ENCODE measurements at places on chromosomes 11 and 22.

- DNase-seq: no peak
Measured at GRCh38 chr11:13010749-13011465, 1.8 kb downstream of the RASSF10 start.

- DNase-seq: no peak
Measured at GRCh38 chr22:39240831-39241793, 3.7 kb downstream of the PDGFB start.

DNA sequence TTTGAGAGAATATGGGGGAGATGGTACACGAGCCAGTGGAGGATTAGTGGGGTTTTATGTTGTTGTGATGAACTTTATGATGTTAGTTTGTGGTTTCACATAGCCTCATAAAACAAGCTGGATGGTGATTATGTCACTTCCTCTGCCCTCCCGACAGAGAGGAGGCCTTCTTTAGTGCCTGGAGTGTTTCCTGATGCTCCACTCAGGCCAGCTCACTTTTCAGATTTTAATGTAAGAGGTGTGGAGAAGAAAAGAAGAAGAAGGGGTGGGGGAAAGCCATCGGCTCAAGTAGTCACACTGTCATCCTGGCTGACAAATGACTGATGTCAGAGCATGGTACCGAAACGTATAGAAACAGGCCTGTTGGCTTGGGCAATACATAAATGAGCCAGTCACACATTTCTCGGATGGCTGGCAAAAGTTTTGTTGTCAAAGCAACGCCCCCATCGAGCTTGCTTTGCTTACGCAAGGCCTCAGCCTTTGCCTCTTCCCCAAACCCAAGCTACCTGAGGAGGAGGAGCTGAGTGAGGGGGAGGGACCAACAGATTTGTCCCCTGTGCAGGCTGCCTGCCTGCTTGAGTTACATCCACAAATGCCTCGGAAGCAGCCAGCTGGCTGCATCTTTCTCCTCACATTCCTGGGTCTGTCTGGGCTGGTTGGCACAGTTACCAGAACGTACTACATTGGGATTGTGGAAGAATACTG, at the start of gene HEPHL1:
HEPHL1 (plus strand) TSS at position 578 of the 705 bp plus-strand sequence; CDS start at position 593, 15 bp downstream.
- no peak for DNase-seq

DNA sequence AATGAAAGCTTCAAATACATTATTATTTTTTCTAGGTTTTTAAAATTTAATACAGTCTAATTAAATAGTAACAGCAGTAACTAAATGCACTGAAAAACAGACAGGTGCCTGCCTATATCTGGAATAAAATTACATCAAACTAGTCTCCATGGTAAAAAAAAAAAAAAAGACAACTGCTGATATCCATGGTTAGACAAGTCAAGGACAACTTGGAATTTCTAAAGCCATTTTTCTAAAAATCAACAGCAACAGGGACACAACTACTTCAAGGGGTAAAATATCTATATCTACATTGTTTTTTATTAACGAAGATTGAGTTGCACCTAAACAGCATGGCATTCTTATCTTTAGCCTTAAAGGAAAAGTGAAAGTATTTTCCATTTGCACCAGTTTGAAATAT, 74.7 kb upstream of the VPREB1 start:
- no peak for DNase-seq

DNA sequence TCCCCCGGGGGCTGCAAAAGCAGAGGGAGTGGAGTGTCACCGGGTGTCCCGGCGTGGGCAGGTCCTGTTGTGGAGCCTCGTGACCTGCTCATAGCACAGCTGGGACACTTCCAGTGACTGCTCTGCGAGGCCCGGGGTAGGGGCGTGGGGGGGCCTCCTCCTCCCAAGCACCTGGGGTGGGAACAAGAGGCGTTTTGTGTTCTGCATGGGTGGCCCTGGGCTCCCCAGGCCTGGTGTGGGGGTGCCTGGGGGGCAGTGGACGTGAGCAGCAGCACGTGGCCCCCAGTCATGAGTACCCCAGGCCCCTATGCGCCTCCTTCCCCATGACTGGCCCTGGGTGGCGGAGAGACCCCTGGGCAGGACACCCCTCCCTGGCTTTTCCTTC, 104.7 kb downstream of the KCNQ1 start:
- DNase-seq: no peak

- no peak for DNase-seq
Measured at GRCh38 chr11:62788991-62789390, 1.8 kb downstream of the TMEM179B start.

DNA sequence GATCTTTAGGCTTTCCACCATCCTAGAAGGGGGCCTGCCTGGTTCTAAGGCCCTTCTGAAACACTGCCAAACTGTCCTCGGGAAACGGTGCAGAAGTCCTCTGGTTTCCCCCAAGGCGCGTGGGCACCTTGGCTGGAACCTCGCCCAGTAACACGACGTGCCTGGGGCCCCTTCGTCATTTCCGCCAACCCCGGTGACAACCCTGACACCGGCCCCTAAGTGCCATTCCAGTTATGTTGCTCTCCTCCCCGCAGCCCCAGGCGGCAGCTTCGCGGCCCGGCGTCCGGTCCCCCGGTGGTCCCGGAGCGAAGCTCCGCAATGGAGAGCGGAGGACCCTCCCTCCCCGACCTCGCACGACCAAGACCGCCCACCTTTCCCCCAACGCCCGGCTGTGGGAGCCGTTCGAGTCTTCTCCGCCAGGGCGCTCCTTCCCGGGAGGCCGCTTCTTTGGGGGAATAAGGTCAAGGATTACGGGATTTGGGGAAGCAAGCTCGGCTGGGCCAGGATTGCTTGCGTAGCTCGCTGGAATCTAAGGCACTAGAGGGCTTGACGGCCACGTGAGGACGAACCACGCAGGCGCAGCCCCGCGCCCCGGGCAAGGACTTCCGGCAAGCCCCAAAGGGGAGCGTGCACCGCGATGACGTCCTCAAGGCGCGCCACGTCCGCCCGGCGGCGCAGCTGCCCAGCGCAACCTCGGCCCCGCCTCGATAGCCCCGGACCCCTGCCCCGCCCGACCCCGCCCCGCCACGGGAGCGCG, 626 bp downstream of the RNH1 start:
- peak; percentile 92 for DNase-seq

All from stimulated activated CD8-positive, alpha-beta memory T cell treated with anti-CD3 and anti-CD28 coated beads, Interleukin-15, amount 100 ng/mL, for 4 hours (primary cell).